ENCODE measurements at places on chromosomes 3 and 15.
A peak's percentile ranks its signal among the peaks of the same experiment; 100 is the strongest.

DNA sequence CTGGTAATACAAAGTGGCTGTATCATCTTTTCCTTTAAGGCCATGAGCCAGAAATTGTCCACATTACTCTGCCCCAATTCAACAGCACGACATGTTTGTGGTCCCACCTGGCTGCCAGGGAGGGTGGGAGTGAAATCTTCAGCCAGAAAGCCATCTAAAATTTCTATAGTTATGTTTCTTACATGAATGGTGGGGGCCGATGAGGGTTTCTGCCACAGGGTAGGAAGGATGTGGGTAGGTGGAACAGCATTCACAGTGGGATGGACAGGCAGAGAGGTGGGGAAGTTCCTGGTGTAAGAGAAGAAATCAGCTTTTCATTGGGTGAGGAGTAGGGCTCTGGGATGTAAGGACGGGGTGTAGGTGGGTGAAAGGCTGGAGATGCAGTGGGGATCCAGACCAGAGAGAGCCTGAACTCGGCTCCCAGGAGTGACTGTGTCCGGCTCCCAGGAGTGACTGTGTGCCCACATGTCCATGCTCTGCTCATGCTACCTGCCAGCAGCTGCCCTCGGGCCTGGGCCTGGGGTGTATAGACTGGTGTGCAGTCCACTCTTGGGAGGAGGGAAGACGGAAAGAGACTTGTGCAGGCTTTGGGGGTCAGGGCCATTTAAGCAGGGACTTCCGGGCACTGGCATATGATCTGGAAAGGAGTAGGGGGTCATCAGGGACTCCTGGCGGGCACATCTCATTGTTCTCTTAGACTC lies 3.8 kb upstream of the FBLN2 start:
- DNase-seq, result no peak

DNA sequence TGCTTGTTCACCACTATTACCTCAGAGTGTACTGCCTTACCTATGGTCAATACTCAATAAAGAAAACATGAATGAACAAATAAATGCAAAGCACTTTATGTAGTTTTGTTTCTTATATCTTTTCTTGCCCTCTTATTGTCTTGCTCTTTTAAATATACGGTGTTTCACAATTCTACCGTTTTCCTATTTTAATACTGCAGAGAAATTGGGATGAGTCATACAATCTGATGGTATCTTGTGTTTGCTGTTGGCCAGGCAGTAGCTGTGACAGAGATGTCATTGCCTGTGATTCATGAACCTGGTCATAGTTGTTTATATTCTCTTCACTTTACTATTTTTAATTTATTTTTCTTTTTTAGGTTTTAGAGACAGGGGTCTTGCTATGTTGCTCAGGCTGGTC lies 48.3 kb downstream of the SERP1 start:
- DNase-seq, result no peak

GRCh38 chr3:10195366-10196089 lies 30.8 kb downstream of the IRAK2 start:
- DNase-seq, result peak; percentile 74

DNA sequence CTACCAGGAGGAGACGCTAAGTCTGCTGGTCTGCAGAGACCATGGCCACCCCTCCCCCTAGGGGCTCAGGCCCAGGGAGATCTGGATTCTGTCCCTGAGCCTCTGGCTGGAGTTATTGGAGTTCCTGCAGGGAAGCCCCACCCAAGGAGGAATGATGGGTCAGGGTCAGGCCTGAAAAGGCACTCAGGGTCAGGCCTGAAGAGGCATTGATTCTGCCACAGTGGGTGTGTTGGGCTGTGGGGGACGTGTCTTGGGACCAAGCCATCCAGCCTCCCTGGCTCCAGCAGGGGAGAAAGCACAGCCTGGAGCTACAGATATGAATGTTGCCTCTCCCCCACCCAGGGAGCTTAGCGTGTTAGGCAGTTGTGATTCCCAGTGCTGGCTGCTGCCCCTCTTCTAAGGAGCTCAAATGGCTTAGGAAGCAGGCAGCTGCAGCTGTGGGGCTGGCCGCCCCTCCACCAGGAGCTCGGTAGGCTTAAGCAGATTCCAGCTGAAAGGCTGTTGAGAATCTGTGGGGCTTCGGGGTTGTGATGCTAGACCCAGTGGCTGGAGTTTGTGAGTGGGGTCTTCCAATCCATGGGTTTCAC lies 176.7 kb downstream of the CHL1 start:
- DNase-seq, result no peak

- no peak for DNase-seq
These were observed 221.4 kb upstream of the SUCLG2 start for GRCh38 chr3:67875858-67876257.

GRCh38 chr3:150124142-150124541 lies 153.4 kb upstream of the PFN2 start:
- no peak for DNase-seq

DNA sequence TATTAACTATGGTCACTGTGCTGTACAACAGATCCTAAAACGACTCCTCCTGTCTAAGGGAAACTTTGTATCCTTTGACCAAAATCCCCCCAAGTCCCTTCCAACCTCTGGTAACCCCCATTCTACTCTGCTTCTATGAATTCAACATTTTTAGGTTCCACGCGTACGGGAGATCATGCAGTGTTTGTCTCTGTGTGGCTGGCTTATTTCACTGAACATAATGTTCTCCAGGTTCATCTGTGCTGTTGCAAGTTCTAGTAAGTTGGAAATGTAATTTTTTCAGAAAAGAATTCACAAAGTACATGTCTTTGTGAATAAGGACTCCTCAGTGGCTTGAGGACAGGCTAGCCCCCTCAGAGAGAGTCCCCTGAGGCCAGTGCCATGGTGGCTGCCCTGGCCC lies 66.1 kb downstream of the ATP10A start:
- DNase-seq, result no peak

- no peak for DNase-seq
These were observed 2.6 kb downstream of the LIMD1 start for GRCh38 chr3:45597171-45597570.

DNA sequence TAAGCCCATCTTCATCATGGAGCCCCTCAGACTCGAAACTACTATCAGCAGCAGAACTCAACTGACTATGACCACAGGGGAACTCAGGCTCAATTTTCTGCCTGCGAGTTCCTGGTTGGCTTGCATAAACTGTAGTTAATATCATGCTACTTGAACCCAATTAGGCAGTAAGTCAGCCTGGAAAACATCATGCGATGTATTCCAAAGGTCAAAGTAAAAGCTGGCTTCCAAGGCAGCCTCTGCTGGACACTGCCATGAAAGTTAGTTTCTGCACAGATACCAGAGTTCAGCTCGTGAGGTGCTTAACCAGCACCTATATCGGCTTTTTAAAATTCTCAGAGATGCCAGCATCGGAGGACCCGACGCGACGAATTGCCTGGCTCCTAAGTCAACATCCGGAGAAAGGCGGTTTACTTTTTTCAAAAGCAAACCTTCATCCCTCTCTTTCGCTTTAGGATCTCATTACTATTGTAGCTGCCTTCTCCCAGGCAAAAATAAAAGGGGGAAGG lies 3.8 kb downstream of the ANP32A start:
- DNase-seq, result no peak

- peak; percentile 16 for DNase-seq
These were observed 135.9 kb downstream of the TBL1XR1 start for GRCh38 chr3:177061369-177061768.

GRCh38 chr3:149203758-149204157 lies 17.9 kb downstream of the CP start:
- DNase-seq, result no peak

- DNase-seq, result peak; percentile 39
These were observed 164.5 kb downstream of the TNIK start for GRCh38 chr3:171295484-171296373.

- no peak for DNase-seq
These were observed 321.3 kb upstream of the GOLIM4 start for GRCh38 chr3:168417016-168417415.

GRCh38 chr3:70179111-70179510 lies 133.3 kb downstream of the MDFIC2 start:
- DNase-seq, result peak; percentile 4

- no peak for DNase-seq
These were observed 290.8 kb upstream of the ZPLD1 start for GRCh38 chr3:102144063-102144462.

DNA sequence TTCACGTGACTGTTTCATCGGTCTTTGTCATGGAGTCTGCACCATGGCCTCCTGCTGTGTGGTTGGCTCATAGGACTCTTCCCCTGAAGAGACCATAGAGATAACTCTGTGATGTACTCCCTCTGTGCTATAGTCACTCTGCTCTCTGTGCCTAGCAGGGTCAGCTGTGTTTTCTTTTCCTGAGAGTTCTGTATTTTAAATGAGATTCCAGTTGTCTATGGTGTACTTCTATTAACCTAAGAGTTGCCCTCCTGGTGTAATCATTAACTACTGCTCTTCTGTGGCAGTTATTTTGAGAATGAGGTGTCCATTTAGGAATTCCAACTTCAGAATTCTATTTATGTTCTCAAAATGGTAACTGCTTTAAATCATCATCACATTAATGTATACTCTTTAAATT lies 114.5 kb upstream of the ARPP21 start:
- no peak for DNase-seq

DNA sequence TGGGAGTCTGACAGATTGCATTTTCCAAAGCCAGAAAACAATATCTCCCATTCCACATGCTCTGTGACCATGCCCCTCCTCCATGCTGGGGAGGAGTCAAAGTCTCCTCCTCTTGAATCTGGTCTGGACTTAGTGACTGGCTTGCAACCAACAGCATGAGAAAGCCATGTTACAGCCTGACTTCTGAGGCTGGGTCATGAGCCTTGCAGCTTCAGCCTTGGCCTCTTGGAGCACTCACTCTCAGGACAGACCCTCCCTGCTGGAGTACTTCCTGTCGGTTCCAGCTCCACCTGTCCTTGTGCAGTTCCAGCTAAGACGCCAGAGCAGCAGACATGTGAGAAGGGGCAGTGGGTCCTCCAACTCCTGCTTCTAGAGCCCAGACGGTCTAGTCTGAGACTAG lies 49.7 kb upstream of the RBSN start:
- DNase-seq, result no peak

GRCh38 chr3:16897254-16897926 lies 12.6 kb downstream of the PLCL2 start:
- DNase-seq, result no peak

DNA sequence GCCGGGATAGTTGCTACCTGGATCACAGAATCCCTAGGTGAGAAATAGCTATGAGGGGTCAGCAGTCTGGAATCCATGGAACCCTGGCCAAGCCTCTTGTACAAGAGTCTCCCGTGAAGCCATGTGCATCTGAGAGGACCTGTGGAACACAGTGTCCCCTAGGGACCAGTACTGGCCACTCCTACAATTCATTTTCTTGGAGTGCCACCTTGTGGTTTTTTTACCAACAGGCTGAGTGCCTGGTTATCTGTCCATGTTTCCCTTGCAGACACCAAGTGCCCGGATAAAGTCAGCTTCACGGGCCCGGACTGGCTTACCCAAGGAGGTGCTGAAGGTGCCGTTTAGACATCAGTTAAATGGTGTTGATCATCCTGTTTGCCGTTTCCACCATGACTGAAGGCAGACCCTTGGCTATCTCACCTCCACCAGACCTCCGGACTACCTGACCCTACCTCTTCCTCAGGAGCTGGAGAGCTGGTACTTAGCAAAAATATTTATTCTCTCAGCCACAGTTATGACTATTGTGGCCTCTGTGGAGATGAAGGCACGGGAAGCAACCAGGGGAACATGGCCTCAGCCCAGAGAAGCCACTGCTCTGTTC lies 93.9 kb downstream of the RBPMS2 start:
- DNase-seq, result peak; percentile 75

GRCh38 chr3:195224156-195224979 lies 46.6 kb downstream of the XXYLT1 start:
- peak; percentile 0 for DNase-seq

DNA sequence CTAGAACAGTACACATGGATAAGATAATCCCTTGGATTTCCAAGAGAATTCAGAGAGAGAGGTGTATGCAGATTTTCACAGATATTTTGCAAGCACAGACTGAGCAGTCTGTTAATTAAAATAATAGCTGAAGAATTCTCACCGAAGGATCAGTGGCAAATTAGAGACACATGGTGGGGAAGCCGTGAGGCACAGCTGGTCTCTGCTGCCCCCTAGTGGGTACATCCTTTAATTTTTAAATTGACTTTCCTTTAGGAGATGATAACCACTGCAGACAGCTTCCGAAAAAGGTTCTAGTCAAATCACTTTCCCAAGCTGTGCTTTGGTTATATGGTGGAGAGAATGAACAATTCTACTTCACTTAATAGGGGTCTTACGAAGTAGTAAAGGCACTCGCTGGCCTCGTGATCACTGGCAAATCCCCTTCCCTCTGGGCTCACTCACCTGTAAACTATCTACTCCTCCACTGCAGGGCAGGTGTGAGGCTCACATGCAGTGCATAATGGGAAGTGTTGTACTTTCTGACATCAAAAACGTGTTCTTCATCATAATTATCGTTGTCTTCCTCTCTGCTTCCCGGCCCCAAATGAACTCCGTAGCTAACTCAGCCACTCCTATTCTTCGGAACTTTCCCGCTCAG lies 19.5 kb downstream of the MESD start:
- DNase-seq, result peak; percentile 82

DNA sequence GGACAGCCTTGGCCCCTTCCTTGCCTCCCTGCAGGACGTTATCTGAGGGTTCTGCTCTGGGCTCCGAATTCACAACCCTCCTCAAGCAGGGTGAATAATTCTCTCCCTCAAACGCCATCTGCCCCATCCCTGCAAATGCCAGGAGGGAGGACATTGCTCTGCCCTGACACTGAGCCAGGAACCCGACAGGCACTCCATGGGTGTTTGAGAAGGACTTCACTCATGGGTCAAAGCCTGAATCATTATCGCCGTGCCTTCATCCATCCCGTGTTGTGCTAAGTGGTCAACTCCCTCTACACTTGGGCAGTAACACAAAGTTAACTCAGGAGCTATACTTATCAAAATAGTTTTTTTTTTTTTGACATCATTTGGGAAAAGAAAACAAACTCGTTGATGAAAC lies 261.8 kb upstream of the IGF1R start:
- DNase-seq, result no peak

DNA sequence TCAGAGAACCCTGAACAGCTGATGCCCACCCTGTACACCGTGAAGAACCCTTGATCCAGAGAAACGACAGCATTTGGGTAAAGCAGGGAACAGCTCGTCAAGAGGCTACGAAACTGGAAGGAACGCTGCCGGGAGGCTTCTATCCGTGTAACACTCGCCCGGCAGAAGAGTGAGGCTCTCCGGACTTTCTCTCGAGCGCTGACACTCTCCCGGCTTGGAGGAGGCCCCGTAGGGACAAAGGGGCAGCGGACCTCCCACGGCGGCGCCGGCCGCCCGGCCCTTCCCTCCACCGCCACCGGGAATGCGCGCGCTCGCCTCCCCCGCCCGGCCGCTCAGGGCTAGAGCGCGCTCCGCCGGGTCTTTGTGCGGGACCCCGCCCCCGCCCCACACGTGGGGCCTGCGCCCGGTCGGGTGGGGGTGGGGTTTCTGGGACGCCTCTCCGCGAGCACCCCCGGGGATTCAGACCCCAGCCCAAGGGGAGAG lies 1.7 kb downstream of the HYAL2 start:
- DNase-seq, result peak; percentile 84

GRCh38 chr15:70199124-70199482 lies 101.4 kb upstream of the TLE3 start:
- DNase-seq, result no peak

- DNase-seq, result no peak
These were observed 37.7 kb upstream of the PRR20G start for GRCh38 chr3:127325629-127325961.

GRCh38 chr3:43023746-43024145 lies 44.6 kb downstream of the GASK1A start:
- DNase-seq, result no peak
